ENCODE measurements at places on chromosomes 1 and 21.

DNA sequence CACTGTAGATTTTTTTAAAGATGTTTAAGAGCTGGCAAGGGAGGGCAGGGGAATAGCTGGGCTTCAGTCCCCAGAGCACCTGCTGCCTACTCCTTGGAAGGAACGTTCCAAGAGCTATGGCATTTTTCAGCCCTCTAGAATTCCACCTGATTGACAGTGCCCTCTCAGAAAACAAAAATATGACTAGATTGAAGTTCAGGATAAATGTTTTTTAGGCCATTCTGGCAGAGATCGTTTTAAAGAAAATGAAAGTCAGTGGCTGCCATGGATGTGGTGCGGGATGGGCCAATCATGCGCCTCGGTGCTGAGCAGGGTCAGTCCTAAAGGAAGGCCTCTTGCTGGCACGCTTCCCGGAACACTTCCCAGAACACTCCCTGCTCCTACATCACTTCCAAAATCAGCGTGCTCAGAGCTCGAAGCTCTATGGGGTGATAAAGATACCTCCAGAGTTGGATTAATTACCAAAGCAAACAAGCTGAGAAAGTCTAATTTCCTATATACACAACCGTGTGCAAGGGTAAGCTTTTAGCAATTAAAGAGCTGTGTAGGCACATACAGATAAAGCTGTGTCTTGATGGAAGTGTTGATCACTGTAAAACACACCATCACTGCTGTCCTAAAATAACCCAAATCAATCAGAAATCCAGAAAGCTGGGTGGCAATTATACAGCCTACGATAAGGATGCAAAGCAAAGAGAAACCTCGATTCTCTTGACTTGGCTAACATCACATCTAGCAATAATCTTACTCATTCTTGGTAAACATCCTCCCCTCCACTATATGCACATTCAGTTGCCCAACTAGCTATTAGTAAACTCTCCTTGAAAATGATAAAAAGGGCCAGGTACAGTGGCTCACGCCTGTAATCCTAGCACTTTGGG, 34.6 kb downstream of the TGFBR3 start:
- no peak for DNase-seq

GRCh38 chr1:13702425-13703127, 2.6 kb downstream of the PRDM2 start:
- DNase-seq, result peak; percentile 13

GRCh38 chr1:201397675-201398074, 1.4 kb downstream of the LAD1 start:
- DNase-seq, result no peak

GRCh38 chr1:219581344-219581743, 31.6 kb downstream of the ZC3H11B start:
- DNase-seq, result no peak

GRCh38 chr1:117268535-117269455, 58.1 kb upstream of the VTCN1 start:
- DNase-seq, result no peak

GRCh38 chr1:219160967-219161366, 12.7 kb upstream of the LYPLAL1 start:
- no peak for DNase-seq

GRCh38 chr1:163774401-163774945, 452.7 kb downstream of the NUF2 start:
- no peak for DNase-seq

DNA sequence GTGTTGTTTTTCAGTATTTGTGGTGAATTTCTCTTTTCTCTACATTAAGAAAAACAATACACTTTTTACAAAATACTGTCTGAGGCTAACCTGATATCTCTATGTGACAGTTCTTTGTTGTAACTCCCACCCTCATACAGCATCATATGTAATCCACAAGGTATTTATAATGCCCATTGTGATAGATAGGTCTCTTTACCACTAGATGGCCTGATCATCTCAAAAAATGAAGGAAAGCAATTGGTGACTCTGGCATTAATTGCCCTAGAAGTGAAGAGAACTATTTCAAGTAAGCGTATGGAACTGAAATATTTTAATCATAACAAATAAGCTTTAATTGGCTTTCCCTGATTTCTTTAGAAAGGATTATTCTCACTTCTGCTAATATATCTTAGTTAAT, 36.2 kb upstream of the HFM1 start:
- no peak for DNase-seq

- DNase-seq, result no peak
Observed at GRCh38 chr1:56189946-56190805, 389.2 kb downstream of the PLPP3 start.

DNA sequence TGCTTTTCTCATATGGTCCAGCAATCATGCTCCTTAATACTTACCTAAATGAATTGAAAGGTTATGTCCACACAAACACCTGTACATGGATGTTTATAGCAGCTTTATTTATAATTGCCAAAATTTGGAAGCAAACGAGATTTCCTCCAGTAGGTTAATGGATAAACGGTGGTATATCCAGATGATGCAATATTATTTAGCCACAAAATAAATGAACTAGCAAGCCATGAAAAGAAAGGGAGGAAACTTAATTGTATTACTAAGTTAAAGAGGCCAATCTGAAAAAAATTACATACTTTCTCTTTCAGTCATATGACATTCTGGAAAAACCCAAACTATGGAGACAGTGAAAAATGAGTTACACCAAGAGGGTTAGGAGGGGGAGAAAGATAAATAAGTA, 76.3 kb upstream of the LRRC7 start:
- no peak for DNase-seq

GRCh38 chr1:112312315-112312714, 83.7 kb upstream of the CTTNBP2NL start:
- no peak for DNase-seq

- DNase-seq, result no peak
Observed at GRCh38 chr21:38920631-38921398, 115.1 kb downstream of the ETS2 start.

DNA sequence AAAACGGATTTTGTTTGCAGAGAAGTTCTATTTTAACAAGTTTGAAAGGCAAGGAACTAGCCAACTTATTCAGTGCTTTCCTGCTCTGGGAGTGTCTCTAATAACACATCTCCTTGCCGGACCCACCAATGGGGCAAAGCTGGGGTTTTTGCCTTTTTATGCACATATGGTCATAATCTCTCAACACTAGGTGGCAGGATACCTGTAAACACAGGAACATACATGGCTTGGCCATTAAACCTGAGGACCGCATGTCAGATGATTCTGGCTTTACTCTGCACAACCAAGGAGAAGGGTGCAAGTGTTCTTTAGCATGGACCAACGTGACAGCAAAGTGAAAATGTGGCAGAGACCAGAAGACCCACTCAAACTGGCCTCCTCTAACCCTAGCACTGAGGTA, 4.9 kb downstream of the TMEM9 start:
- no peak for DNase-seq

DNA sequence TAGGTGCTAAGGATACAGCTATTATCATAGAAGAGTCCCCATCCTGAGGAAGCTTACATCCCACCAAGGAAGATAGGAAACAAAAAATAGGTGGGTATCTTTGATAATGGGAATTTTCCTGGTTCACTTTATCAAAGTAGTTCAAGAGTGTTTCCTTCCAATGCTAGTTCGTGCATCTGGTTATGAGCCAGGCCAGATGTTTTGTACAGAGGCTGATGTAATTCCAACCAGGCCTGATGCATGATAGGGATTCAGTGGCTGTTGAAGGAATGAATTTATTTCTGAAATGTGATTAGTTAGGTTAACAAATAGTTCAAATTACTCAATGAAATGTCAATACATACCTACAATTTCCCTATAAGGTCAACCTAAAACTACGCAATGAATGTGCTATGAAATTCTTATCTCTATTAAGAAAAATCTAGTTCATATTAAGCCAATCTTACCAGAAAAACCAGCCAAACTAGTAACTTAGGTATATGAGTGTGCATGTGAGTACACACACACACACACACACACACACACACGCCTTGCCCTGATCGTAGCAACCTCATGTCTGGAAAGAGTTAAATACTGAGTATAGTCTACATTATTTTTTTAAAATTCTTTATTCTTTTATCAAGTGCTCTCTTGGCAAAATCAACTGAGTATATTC, 9.5 kb upstream of the ZBTB18 start:
- DNase-seq, result no peak

GRCh38 chr1:234996245-234996757, 132.3 kb downstream of the TOMM20 start:
- no peak for DNase-seq

- DNase-seq, result no peak
Observed at GRCh38 chr21:45934554-45934953, 47.0 kb upstream of the COL6A1 start.

- DNase-seq, result no peak
Observed at GRCh38 chr1:192235127-192235526, 76.9 kb downstream of the RGS18 start.

GRCh38 chr1:191870490-191870889, 287.8 kb upstream of the RGS18 start:
- no peak for DNase-seq

DNA sequence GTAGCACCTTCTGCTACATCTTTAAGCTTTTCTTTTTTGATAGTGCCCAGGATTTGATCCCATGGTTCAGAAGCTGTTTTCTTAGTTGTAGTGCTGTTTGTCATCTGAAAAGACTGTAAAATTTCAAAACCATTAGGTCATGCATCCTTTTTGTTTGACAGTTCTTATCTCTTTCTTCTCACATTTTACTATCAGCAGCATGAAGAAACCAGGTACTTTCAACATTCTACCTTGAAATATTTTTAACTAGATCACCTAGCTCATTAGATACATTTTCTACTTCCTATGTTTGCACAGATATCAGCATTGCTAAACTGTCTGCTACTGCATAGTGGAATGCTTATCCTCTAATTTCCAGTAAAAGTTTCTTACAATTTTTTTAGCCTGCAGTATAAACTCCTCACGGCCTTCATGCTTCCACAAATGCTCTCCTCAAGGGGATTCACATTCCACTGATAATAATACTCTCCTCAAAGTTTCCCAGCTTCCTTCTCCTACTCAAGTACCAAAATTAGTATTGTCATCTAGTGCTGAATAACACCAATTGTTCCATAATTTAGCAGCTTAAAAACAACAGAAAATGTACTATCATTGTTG, 243.9 kb upstream of the ZRANB2 start:
- no peak for DNase-seq

- DNase-seq, result no peak
Observed at GRCh38 chr1:32703479-32704291, 1.1 kb upstream of the SYNC start.

GRCh38 chr1:115291741-115292140, 46.3 kb downstream of the NGF start:
- DNase-seq, result no peak

- no peak for DNase-seq
Observed at GRCh38 chr1:156624814-156625435, 5.7 kb downstream of the HAPLN2 start.

GRCh38 chr1:63891060-63891690, 117.4 kb downstream of the ROR1 start:
- DNase-seq, result no peak

DNA sequence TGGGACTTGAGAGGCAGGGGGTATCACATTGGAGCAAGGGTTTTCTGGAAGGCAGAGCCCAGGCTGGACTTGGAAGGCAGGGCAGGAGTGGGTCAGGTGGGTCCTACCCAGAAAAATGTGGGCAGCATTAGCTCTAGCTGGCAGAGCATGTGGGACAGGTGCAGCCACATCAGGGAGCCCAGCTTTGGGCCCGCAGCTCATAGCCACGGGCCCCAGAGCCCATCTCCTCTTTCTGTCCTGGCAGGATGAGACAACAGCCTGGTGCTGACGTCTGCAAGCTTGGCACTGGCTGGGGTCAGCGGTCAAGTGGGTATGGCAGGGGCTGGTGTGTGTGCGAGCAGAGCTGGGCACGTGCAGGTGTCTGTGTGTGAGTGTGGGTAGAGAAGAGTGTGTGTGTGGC, 154.7 kb downstream of the GRIK3 start:
- no peak for DNase-seq

- no peak for DNase-seq
Observed at GRCh38 chr1:39573736-39574624, 2.6 kb downstream of the PABPC4 start.

DNA sequence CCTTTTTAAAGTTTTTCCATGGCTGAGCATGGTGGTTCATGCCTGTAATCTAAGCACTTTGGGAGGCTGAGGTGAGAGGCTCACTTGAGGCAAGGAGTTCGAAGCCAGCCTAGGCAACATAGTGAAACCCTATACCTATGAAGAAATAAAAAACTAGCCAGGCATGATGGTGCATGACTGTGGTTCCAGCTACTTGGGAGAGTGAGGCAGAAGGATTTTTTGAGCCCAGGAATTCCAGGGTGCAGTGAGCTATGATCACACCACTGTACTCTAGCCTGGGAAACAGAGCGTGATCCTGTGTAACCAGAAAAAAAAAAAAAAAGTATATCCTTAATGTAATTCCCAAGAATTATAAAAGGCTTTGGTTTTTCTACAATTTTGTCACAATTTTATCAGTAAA, 17.4 kb downstream of the DEPDC1 start:
- DNase-seq, result no peak

DNA sequence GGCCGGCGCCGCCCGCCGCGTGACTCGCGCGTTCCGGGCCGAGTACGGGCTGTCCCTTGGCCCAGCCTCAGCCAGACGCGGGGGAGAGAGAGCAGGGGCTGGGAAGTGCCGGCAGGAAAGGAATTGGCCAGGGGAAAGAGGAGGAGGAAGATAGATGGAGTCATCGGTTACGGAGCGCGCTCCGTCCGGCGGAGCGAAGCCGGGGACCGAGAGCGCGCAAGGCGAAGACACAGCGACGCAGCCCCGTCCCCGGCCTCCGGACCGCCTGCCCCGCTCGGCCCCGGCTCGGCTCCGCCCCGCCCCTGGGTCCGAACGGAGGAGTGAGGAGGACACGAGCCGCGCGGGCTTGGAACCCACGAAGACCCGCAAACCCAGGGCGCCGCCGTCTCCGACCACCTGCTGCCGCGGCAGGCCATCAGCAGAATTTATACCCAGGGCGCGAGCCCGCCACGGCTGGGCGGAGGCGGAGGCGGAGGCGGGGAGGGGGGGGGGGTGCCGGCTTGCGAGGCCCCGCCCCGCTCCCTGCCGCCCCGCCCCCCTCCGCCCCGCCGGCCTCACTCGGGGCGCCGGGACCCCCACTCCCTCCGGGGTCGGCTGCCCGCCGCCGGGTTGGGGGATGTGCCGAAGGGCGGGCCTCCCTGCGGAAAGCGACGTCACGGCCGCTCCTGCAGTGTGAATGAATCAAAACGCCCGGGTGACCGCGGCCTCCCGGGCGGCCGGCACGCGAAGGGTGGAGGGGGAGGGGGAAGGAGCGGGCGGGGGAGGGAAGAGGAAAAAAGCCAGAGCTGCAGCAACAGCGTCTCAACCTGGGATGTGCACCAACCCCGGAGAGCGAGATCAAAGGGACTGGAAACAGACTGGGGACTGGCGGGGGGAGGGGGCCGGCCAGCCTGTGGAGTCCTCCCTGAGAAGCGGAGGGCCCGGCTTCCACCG, at the start of gene LHX4:
LHX4 (plus strand) TSS at position 782 of the 933 bp plus-strand sequence. CDS start 266 bp downstream, outside the sequence.
- DNase-seq, result no peak

GRCh38 chr1:40783001-40783905, at the start of gene KCNQ4:
Gene KCNQ4 (plus strand): TSS chr1:40783787. CDS start chr1:40784094, 307 bp downstream.
- DNase-seq, result no peak

- no peak for DNase-seq
Observed at GRCh38 chr1:219523411-219523810, 89.5 kb downstream of the ZC3H11B start.

GRCh38 chr1:55584526-55585401, 369.6 kb upstream of the USP24 start:
- DNase-seq, result no peak

- DNase-seq, result no peak
Observed at GRCh38 chr1:50427086-50427817, 4.0 kb upstream of the DMRTA2 start.
